Smooth muscle cell of the umbilical artery (primary cell): ENCODE measurements at places on chromosomes 11 and 22. TPM values are rescaled to one million over a fixed set of nuclear protein-coding genes. Genes with fewer than 3 reads are reported as not detected.

FTH1 gene
- total RNA-seq: 2,108 and 2,864 TPM in 2 replicates

CYP2D6 gene
- 0.30 and 0.42 TPM in 2 replicates for total RNA-seq

PGA3 gene
- not detected in 2 replicates for total RNA-seq

BARX2 gene
- not detected in 2 replicates for total RNA-seq

TRMU gene
- 35.9 and 46.9 TPM in 2 replicates for total RNA-seq

TPBGL gene
- under 0.01 and 0.05 TPM in 2 replicates for total RNA-seq

CRYBB1 gene
- total RNA-seq: not detected in 2 replicates

LMO1 gene
- not detected in 2 replicates for total RNA-seq

MIAT gene
- 1.0 and 1.2 TPM in 2 replicates for total RNA-seq

OR5P2 gene
- total RNA-seq: not detected in 2 replicates

POTEH gene
- not detected in 2 replicates for total RNA-seq

OR52I2 gene
- not detected in 2 replicates for total RNA-seq

TRIM49 gene
- not detected in 2 replicates for total RNA-seq
